ENCODE measurements at places on chromosomes 7 and 10. TPM values are rescaled to one million over a fixed set of nuclear protein-coding genes. Genes with fewer than 3 reads are reported as not detected.

Gene HOXA5
- 6.4 TPM for total RNA-seq

Gene SLC39A12
- not detected for total RNA-seq

Gene TRIL
- 6.9 TPM for total RNA-seq

Gene TDRD1
- total RNA-seq, result 0.51 TPM

Gene MIOS
- total RNA-seq, result 26.9 TPM

Gene GPR26
- total RNA-seq, result not detected

Gene ELMO1
- 36.4 TPM for total RNA-seq

Gene PYROXD2
- total RNA-seq, result 7.9 TPM

Gene HOXA1
- 0.42 TPM for total RNA-seq

Gene TAS2R60
- total RNA-seq, result 0.98 TPM

Gene VCL
- 114 TPM for total RNA-seq

Gene SPAM1
- total RNA-seq, result not detected

- DNase-seq, result no peak
Measured at GRCh38 chr10:27834476-27834875, 88.9 kb upstream of the MKX start.

- no peak for DNase-seq
Measured at GRCh38 chr10:133044401-133044811, 43.3 kb upstream of the ADGRA1 start.

GRCh38 chr10:110643035-110643652, 992 bp upstream of the RBM20 start:
- DNase-seq, result no peak

DNA sequence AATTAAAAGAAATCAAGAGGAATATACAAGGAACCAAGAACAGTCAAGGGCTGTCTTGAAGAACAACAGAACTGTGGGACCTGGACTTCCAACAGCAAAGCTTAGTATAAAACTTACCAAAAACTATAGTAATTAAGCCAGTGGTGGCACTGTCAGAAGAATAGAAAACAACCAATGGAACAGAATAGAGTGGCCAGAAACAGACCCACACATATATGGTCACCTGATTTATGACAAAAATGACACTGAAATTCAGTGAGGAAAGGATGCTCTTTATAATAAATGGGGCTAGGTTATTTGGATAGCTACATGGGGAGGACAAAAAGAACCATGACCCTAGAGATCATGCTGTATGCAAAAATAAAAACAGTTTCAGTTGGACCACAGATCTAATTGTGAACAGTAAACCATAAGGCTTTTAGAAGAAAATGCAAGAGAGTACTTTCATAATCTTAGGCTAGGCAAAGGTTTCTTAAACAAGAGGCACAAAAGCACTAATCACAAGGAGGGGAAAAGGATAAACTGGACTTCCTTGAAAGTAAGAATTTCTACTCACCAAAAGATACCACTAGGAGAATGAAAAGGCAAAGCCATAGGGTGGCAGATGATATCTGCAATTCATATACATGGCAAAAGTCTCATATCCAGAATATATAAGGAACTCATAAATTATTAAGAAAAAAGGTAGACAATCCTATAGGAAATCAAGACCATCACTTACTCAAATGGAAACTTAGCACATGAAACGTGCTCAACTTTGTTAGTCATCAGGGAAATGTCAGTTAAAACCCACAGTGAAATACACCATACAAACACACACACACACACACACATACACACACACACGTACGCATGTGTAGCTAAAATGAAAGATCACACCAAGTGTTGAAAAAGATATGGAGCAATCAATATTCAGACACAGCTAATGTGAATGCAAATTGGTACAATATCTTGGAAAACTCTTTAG, 20.8 kb downstream of the HYCC1 start:
- DNase-seq, result no peak

- no peak for DNase-seq
Measured at GRCh38 chr10:43715334-43715733, 66.7 kb upstream of the ZNF32 start.

GRCh38 chr10:75203724-75204123, 6.9 kb upstream of the VDAC2 start:
- DNase-seq, result no peak

GRCh38 chr7:85512790-85513189, 325.9 kb upstream of the SEMA3D start:
- DNase-seq, result no peak

GRCh38 chr7:20102982-20103381, 114.2 kb downstream of the MACC1 start:
- no peak for DNase-seq

- DNase-seq, result no peak
Measured at GRCh38 chr7:103991406-103991805, 1.9 kb upstream of the RELN start.

GRCh38 chr10:128160297-128160711, 34.1 kb upstream of the MKI67 start:
- no peak for DNase-seq

DNA sequence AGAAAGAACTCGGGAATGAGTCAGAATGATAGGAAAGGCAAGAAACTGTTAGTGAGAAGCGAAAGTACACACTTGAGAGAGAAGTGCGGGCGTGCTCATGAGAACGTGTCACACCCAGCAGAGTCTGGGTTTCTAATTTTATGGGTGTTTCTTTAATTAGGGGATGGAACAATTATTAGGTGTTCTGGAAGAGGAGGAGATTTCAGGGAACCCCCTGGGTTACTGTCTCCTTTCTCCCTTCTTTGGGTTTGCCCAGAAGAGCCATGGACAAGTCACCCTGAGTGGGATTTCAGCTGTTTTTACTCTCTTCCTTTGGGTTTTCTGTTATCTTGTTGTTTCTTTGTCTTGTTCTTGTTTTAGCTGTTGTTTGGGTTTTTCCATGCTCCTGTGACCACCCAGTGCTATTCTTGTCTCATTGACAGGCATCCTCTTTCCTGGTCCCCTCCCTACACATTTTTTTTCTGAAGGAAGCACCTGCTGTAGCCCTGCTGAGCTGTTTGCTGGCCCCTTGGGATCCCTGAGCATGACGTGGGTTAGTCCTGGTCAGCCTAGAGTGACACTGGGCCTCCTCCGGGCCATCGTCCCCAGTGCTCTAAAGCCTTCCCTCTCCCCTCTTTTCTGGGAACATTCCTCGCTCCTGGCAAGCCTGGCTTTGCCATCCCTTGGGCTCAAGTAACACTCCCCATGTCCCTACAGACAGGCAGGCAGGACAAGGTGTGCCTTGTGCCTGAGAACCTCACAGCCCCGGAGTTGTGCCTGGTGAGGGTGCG, 3.5 kb downstream of the SH2D4B start:
- no peak for DNase-seq

DNA sequence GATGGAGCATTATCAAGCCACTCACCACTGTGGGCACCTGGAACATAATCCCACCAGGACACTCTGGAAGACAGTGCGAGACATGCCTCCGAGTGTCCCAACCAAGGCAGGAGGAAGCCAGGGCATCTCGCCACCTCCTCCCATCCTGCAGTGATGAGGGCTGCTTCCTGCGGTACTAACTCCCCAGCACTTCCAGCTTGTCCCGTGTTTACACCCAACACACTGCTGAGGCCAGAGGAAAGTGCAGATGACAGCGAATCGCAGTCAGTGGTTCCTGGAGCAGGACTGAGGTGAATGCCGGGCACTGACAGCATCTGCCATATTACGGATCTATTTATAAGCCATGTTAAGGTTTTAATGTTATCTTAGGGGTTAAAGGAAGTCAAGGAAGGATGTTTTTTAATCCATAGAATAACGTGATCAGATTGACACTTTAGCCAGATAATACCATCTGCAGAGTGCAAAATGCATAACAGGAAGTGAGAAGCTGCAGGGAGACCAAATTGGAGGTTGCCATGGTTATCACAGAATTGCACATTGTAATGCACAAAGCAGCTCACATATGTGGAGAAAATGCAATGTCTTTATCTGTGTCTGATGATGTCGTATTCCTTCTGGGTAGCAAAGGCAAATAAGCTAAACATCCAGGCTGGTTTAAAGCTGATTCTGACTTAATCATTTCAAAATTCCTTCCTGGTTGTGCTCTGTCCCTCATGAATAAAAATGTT, 314.1 kb upstream of the C7orf33 start:
- no peak for DNase-seq

DNA sequence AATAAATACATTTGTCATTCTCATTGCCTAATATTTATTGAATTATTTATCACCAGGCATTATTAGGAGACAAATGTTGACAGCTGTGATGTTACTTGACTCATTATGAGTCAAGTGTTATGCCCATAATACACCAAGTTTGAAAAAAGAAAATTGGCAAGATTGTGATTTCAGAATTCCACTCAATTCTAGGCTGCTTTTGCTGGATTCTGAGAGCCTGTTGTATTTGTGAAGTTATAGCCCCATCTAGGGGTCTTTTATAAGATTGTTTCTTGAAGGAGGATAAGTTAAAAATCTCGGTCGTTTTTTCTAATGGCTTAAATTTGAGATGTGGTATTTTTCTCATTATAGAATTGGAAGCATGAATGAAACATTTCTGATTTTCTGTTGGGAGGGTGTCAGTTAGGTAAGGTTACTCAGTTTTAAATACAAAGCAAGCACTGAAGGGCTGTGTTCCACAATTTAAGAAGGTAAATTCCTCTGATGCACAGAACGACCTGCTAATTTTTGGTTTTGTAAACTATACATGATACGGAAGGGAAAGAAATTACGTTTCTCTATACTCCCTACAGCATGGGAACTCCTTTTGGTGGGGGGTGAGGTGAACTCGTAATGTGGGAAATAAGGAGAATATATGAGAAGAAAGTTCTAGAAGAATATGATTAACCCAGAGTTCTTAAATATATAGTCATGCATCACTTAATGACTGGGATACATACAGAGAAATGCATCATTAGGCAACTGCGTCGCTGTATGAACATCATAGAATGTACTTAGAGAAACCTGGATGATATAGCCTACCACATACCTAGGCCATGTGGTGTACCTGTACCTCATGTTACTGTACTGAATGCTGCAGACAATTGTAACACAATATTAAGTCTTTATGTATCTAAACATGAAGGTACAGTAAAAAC, 2.6 kb downstream of the STK31 start:
- DNase-seq, result no peak

DNA sequence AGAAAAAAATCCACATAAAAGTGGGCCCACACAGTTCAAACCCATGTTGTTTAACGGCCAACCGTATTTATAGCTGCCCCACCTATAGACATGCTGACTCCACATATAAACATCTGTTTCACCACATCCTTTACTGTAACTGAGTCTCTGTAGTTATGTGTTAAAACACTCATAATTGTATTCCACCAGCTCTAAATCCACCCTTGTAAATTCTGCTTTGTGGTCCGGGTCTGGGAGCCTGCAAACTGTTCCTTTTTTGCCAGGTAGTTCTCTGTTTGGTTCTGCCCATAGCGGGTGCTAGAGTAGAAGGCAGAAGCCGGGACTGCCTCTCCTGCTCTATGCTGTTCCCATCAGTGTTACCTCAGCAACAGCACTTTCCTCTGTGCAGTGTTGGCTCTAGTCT, 20.2 kb upstream of the FHIP2A start:
- no peak for DNase-seq

GRCh38 chr7:91940171-91940570, 491 bp upstream of the AKAP9 start:
- DNase-seq, result peak; percentile 41

GRCh38 chr7:94301024-94301586, 93.6 kb upstream of the COL1A2 start:
- peak; percentile 83 for DNase-seq

- DNase-seq, result no peak
Measured at GRCh38 chr7:78220754-78221153, 422.2 kb downstream of the PHTF2 start.

DNA sequence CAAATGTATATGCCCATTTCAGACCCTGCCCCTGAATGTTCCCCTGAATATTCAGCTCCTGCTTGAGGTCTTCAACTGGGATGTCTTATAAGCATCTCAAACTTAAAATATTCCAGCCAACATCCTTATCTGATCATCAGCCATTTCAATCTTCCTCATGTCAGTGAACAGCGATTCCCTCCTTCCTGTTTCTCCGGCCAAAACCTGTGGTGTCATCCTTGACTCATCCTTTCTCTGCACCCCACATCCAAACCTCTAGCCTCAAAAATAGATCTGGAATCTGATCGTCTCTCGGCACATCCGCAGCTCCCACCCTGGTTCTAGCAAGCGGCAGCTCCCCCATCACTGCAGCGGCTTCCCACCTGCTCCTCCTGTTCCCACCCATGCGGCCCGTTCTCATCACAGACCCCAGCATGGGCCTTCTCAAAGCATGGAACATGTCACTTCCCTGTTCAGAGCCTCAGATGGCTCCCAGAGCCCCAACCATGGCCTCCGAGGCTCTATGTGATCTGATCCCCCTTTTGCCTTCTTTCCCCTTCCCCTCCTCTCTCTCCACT, 165.7 kb downstream of the HECW1 start:
- DNase-seq, result no peak

GRCh38 chr10:89427629-89428028, 13.3 kb downstream of the IFIT5 start:
- DNase-seq, result no peak

DNA sequence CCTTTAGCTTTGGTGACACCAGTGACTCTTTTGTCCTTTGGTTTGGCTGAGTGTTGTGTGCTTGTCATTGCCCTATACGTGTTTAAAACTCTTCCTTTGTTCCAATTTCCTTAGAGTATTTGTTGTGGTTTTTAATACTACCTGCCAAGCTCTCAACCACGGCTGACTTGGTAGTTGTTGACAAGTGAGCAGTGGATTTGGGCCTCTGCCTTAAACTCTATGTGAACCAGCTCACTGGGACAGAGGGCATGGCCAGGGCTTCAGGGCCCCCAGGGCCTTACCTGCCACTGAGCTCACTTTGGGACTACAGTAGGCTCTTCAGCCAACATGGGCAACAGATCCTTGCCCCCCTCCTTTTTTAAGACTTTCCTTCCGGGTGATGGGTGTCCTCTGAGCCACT, 9.6 kb upstream of the DMBT1 start:
- DNase-seq, result no peak

DNA sequence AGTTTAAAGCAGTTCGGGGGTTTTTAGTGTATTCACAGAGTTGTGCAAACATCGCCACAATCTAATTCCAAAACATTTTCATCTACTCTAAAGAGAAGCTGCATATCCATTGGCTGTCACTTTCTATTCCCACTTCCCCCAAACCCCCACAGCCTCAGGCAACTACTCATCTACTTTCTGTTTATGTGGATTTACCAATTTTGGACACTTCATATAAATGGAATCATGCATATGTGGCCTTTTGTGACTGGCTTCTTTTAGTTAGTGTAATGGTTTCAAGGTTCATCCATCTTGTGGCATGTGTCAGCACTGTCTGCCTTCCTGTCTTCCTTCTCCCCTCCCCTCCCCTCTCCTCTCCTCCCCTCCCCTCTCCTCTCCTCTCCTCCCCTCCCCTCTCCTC, 78.5 kb upstream of the FZD1 start:
- DNase-seq, result no peak

- DNase-seq, result no peak
Measured at GRCh38 chr7:5077740-5078139, 32.1 kb downstream of the RBAK start.

GRCh38 chr10:79983286-79983909, 34.5 kb upstream of the SFTPD start:
- DNase-seq, result no peak

DNA sequence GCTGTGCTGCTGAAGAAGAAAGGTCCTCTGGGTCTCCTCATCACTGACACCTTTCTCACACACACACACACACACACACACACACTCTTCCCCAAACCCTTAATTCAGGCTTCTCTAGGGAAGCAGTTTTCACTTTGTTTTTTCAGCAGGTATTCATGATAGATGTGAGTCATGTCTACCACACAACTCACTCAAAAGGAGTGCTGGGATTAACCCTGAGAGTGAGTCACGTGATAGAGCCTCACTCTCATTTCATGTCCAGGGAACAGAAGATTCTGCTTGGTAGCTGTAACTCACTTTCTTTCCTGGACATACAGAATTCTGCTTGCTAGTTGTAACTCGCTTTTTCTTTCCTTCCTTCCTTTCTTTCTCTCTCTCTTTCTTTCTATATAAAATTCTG, 45.4 kb downstream of the VIM start:
- no peak for DNase-seq

Measured in ovary (tissue), 10 donors.